ELF-1 (cell line): ENCODE measurements at places on chromosomes 11 and 22.
A peak's percentile ranks its signal among the peaks of the same experiment; 100 is the strongest.

- DNase-seq, result no peak
Observed at GRCh38 chr11:128499613-128500253, 87.6 kb downstream of the ETS1 start.

- peak; percentile 57 for DNase-seq
Observed at GRCh38 chr22:38080850-38081635, 2.9 kb downstream of the SLC16A8 start.

- DNase-seq, result no peak
Observed at GRCh38 chr11:36460220-36460619, 49.9 kb downstream of the TRAF6 start.

DNA sequence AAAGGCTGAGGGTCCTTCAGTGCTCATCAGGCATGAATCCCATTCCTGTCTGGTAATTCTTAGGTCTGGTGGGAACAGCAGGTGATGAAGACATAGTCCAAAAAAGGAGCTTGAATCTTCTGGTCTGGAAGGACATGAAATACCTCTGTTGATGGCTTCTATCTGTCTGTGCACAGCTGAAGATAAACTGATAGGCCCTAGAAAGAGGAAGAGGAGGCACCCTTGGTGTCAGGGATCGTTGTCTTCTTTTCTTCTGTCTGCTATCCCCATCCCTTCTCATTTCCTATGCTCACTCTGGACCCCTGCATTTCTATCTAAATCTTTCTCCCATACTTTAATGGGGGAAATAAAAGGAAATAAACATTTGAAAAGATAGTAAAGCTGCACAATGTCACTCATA, 9.4 kb downstream of the AGBL2 start:
- DNase-seq, result no peak

DNA sequence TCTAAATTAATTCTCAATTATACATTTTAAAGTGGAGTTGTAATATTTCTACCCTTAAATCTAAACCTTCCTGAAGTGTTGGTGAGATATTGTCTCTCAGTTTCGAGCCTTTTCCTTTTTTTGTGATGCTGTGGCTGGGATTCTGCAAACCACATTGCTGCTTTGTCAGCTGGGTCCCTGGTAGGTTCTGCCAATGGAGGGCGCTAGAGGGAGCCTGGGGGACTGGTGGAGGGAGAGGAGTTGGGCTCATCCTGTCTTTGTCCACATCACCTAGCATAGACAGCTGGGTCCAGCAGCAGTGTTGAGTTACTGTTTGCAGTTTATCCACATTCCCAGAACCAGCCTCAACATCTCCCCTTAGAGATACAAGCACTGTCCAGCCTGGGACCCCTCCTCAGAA, 41.0 kb downstream of the TRAF6 start:
- peak; percentile 71 for DNase-seq

DNA sequence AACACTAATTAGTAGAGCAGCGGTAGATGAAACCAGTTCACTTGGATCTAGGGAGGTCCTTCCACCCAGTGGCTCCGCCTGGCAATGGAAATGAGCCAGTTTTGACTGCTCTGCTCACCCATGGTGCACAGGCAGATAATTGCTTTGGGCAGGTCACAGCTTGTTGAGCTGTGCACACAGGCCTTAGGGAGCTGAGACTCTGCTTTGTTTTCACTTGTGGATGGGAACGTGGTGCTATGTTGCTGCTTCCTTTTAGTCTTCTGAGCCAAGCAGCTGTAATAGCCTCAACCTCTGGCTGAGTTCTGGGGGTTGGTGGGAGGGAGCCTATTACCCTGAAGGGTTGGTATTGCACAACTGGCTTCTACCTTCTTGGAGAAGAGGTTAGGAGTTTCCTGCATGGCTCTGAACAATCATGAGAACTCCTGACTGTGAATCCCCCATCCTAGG, 262.3 kb upstream of the MTNR1B start:
- peak; percentile 8 for DNase-seq

- DNase-seq, result no peak
Observed at GRCh38 chr11:7261578-7261977, 9.9 kb downstream of the SYT9 start.

DNA sequence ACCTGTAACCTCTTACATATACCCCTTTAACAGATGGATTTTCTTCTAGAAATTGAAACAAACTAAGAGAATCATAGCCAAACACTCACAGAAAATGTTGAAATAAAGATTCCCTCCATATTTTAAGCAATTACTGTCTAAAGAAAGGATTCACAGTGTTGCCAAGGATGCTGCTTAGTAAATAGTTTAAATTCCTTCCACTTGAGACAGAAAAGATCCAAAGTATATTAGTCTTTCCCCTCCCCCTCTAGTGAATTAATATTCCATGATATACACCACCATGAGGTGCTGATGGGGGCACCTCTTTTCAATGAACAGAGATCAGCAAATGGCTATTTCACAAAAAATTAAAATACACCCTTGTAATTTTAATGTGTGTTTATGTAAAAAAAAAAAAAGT, 186.8 kb downstream of the SOX6 start:
- DNase-seq, result no peak

DNA sequence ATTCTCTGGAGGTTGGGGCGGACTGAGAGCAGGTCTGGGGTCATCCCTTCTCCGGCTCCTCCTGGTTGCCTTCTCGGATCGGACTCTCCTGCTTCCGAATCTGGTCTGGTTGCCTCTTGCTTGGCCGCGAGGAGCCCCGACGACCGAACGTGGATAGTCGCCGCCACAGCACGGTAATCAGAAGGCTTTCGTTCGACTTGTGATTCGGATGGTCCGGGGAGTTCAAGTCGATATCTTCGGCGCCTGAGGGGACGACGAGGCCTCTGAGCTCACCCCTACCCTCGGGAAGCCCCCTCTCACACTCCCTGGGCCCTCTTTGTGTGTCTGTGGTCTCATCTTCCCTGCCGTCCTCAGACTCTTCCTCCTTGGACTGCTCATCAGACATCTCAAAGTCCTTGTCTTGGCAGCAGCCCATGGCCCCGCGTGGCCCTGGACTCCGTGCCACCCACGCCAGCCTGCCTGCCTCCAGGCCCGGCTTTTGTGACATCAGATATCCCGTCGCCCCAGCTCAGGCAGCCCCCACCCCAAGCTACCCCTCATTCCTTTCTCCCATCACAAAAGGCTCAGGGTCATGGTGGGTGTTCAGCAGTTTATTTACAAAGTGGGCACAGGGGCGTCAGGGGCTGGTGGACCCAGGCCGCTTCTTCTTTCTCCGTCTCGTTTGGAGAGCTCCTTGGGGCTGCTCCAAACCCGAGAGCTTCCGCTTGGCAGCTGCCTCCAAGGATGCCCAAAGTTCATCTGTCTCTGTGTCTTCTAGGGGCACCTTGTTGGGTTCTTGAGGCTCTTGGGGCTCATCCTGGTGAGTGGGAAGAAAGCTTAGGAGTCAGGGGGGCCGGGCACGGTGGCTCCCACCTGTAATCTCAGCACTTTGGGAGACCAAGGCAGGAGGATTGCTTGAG, at the start of gene TEX54:
Gene TEX54, minus strand, starts transcription at position 506 of the 899 bp plus-strand sequence.
- DNase-seq, result no peak

DNA sequence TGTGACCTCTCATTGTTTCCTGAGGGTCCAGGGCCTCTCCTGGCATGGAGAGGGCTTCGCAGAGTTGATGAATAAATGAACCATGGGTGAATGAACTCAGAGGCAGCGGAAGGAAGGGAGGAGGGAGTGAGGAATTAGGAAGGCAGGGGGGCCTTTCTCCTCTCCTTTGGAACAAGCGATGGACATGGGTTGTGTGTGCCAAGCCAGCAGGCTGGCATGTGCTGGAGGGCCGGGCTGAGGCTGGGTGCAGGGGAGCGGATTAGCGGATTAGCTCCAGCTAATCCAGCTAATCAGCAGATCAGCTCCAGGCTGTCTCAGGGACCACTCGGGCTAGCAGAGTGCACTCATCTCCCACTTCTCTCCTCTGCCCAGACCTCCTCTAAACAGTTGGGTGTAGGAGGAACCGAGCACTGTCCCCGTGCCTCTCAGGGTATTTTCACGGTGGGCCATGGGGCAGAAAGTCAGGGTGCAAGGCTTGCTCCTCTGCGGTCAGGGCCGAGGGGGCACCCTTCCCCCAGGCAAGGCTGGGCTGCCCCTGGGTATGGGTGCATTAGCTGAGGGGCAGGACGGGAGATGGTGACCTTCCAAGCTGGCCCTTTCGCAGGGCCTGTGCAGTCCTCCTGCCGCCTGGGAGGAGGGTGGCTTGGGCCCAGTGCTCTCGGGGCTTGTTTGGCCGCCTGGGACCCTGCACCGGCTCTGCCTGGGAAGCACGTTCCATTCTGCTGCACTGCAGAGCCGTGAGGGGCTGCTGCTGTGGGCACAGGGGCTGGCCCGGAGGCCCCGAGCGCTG, 120.3 kb upstream of the B3GAT1 start:
- DNase-seq, result no peak

- peak; percentile 44 for DNase-seq
Observed at GRCh38 chr11:79121351-79121750, 319.5 kb downstream of the TENM4 start.

GRCh38 chr22:47188261-47189055, 426.0 kb downstream of the TBC1D22A start:
- DNase-seq, result no peak

DNA sequence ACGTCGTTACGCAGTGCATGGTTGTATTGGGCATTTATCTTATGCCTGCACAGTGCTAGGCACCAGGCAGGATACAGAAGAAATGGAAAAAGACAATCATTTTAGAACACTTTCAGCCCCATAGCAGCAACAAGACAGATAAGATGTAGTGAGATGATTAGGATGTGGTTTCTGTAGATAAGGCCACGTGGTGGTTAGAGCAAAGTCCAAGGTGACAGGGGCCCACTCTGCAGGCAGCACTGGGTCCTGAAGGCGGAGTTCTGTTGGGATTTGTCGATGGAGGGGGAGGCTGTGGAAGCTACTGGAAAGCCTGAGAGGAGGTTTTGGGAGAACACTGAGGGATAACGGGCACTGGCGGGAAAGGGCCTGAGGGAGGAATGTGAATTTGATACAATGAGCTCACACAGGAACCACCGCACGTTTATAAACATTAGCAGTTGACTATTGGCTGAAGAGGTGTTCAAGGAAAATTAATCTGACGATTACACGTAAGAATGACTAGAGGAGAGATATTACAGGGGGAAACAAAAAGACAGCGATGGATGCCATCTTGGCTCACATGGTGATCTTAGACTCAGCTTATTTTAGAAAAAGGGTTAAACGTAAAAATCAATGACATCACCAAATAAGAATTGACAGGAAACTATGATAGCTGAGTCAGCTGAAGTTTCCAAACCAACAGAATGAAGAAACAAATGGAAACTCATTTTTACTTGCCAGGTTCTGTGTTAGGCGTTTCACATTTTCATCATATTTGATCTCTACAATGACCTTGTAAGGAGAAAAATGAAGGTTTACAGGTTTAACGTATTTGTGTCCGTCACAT, 551.0 kb downstream of the OPCML start:
- DNase-seq, result peak; percentile 37

- DNase-seq, result no peak
Observed at GRCh38 chr11:111814557-111815320, 48.5 kb upstream of the PPP2R1B start.

DNA sequence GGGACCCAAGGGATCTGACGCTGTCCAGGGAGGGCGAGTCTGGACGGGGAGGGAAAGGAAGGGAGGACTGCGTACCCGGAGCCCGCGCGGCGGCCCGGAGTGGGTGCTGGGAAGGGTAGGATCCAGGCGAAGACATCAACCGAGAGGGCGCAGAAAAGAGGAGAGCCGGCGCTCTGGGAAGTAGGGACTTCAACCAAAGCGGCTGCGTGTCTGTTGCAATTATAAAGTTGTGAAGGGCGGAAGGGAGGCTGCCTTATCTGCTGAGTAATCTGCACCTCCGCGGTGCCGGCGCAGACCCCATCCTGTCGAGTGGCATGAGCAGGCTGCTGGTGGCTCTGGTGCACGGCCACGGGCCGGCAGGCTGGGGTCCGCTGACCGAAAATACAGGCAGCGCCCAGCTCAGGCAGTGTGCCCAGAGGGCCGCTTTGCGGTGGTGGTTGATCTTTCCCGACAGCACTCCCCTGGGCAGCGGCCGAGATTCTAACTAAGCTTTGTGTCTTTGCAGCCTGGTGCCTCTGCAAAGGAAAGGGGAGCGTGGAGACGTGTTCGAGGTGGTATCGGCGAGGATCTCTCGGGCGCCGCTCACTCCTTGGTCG, 978 bp downstream of the C11orf87 start:
- peak; percentile 32 for DNase-seq

- no peak for DNase-seq
Observed at GRCh38 chr11:38867338-38867737, 2269.3 kb upstream of the RAG2 start.

DNA sequence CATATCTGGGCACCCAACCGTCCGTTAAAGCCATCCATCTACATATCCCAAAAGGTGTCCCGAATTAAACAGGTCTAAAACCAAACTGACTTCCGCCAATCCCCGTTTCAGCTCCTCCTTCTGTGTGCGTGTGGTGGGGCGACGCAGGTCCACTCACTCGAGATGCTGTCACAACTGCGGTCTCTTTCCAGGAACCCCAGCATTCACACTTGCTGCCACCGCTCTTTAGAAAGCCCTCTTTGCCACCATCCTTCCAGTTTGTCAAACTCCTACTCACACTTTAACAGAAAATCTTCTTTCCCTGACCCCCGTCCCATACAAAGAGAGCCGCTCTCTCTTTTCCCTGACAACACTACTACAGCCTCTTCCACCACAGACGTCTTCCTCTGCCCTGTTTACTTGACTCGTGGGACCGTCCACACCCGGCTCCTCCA, 467 bp downstream of the ESS2 start:
- DNase-seq, result no peak

GRCh38 chr11:126636911-126637794, 281.7 kb downstream of the ST3GAL4 start:
- no peak for DNase-seq

DNA sequence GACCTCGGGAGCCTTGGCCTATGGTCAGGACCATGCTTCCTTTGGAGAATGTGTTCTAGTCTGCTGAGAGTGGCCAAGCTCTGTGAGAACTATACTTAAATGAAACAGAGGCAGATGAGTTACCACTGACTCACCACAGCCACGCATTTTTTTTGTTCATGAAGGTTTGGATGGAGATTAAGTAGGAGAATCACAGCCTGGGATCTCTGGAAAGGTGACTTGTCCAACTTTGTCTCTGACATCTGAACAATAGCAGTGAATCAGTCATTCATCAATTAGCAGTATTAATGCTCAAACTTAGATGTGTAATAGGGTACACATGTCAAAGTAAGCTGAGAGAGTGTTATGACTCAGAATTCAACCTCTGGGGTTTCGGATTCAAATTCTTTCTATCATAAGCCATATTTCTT, 100.7 kb upstream of the ANO3 start:
- DNase-seq, result no peak

DNA sequence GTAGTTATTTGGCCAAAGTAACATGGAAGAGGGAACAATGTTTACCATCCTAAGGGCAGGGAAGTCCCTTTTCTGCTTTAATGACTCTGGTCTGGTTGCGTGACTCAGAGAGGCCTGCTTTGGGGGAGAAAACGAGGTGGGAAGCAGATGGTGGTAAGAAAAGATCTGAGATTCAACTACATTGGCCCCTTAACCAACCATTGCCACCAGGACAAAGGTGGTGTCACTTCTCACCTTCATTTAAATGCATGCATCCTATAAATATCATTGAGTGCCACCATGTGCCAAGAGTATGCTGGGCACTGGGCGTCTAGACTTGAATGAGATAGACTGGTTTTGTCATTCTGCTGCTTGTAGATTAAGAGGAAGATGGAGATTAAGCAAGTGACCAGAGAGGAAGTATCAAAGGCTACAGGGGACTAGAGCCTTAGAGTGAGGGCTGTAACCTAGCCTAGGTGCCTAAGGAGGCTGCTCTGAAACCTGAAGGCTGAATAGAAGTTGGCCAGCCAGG, 3.6 kb upstream of the SORL1 start:
- peak; percentile 52 for DNase-seq
